Activated CD8-positive, alpha-beta memory T cell treated with anti-CD3 and anti-CD28 coated beads for 36 hours (primary cell): ENCODE measurements at places on chromosomes 6 and 20. TPM values are rescaled to one million over a fixed set of nuclear protein-coding genes. Genes with fewer than 3 reads are reported as not detected.

The SLC44A4 gene
- not detected for total RNA-seq

The COX4I2 gene
- not detected for total RNA-seq

The PPIL6 gene
- total RNA-seq: 0.17 TPM

The LAMP5 gene
- not detected for total RNA-seq

The BTNL2 gene
- total RNA-seq: not detected

The SLC22A3 gene
- total RNA-seq: not detected

The EYA2 gene
- not detected for total RNA-seq

The GGTLC1 gene
- not detected for total RNA-seq

The TP53TG5 gene
- total RNA-seq: 0.19 TPM

The OSBPL2 gene
- total RNA-seq: 21.2 TPM

The EYA4 gene
- total RNA-seq: not detected

The C6orf58 gene
- total RNA-seq: not detected

The RHAG gene
- total RNA-seq: not detected

The ECT2L gene
- total RNA-seq: not detected

The GMDS gene
- 36.0 TPM for total RNA-seq

The PLCB4 gene
- total RNA-seq: not detected
